ENCODE measurements at places on chromosomes 11 and 22.

- DNase-seq = no peak
Observed at GRCh38 chr11:121086866-121087265, 14.2 kb upstream of the TECTA start.

DNA sequence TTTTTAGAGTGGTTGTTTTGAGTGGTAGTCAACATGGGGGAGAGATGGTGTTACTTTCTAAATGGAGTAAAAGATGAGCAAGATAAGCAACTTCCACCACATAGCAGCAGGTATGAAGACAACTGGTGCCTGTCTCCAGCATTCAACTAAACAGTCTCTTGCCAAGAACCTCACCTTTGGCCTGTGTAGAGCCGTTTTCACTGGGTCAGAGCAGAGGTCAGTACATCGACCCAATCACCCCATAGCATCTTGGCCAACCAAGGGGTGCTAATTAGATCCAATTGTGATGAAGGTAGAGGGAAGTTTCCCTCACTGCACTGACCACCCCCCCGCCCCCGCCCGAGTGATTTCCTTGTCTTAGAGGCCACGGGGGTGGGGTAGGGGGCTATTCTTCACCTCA lies 188.2 kb downstream of the BLID start:
- no peak for DNase-seq

- no peak for DNase-seq
Observed at GRCh38 chr11:92376146-92376599, 151.6 kb downstream of the FAT3 start.

DNA sequence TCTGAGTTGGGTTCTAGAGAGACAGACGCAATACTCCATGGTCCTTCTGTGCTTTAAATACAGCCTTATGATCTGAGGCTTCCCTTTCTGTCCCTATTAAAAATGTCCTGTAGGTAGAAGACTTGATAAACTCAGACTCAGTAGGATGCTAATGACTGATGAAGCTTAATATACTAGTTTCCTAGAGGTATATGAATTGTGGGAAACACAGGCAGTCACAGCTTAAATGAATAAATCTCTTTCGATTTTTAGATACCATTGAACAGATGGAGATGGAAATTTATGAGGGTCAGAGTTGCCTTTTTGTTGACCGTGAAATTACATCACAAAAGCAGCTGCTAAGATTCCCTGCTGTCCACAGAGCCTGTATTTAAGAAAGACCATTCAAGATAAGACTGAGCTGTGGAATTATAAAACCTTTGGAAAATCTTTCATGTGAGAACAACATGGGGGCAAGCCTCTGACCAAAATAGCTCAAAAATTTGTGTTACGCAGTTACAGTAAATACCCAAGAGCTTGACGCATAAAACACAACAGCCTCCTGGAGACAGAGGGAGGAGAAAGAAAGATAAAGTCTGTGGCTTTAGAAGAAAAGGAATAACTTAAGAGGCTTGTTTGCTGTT lies 172.3 kb downstream of the AASDHPPT start:
- no peak for DNase-seq

DNA sequence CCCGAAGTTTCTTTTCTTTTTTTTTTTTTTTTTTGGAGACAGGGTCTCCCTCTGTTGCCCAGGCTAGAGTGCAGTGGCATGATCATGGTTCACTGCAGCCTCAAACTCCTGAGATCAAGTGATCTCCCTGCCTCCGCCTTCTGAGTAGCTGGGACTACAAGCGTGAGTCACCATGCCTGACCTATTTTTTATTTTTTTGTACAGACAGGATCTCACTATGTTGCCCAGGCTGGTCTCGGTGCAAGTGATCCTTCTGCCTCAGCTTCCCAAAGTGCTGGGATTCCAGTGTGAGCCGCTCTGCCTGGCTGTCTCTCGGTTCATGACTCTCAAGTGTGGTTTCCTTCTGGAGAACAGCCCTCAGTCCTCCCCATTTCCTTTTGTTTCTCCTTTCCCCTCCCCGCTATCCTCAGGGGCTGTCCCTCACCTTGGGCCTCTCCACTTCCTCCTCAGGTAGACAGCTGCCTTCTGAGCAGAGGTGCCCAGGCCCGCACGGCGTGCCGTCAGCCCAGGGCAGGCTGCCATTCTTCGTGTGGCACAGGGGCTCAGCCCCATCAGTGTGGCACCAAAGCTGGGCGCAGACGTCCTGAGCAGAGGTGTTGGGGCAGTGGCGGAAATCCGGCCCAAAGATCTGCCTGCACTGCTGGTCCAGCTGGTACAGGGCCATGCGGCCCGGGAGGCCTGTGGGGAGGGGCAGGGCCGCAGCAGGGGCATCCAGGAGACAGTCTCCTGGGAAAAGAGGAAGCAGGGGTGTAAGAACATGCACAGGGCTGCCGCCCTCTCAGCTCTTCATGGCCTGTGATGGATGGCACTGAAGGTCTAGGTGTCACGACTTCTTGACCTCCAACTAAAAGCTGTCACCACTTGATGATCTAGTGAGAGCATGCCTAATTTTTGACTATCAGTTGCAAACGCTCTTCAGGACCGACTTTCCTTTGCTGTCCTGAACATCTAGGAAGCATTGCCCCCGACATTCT lies 14.0 kb downstream of the ADAMTS8 start:
- DNase-seq = no peak

DNA sequence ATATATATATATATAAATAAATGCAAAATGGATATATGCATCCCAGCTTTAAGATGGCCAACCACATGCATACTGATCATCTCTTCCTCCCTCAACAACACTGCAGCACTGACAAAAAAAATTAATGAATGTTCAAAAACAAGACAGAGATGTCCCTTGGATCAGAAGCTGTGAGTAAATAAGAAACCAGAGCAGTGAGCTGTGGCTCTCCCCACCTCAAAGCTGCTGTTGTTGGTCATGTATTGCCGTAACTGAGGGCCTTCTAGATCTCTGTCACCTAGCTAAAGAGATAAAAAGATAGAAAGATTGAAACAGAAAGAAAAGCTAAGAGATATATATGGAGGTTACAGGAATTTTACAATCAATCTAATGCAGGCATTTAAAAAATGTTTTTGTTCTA lies 15.5 kb upstream of the TMEM135 start:
- no peak for DNase-seq

DNA sequence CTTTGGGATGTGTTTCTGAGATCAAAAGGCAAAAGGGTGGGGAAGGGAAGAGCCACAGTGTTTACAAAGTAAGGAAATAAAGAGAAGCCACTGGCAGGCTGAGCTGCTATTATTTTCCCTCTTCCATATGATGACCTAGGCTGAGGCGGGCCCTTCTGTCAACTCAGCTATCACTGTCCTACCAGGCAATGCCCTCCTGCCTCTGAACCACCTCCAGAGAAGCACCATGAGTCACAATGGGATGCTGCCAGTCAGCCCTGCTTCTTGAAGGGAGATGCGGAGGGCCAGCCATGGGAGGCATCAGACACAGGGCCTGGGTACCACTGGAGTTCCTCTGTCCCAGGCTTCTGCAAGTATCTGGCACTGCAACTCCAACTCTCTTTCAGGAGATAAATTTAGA lies 107.9 kb upstream of the BID start:
- no peak for DNase-seq

GRCh38 chr11:84234462-84235202 lies 948.5 kb upstream of the CCDC90B start:
- DNase-seq = no peak

DNA sequence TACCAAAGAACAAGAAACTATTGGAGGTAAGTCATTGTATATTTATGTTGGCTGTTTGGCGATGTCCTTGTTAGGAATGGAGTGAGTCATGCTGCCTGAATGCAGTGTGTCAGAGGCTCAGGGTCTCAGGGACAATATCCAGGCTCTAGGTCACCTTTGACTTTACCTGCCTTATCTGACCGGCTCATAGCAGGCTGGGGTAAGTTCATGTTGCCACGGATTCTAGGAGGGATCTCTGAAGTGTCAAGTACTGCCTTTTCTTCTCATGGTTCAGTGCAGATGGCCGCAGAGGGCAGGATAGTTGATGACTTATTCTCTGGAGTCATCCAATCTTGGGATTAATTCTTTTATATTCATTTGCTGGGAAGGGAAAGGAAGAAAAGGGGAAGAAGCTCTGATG lies 53.2 kb downstream of the SPON1 start:
- no peak for DNase-seq

GRCh38 chr11:121560236-121560635 lies 107.5 kb upstream of the SORL1-AS1 start:
- DNase-seq = no peak

GRCh38 chr11:65826984-65827735 lies 6.6 kb upstream of the SNX32 start:
- no peak for DNase-seq

- DNase-seq = peak; percentile 69
Observed at GRCh38 chr11:62592146-62592815, 958 bp upstream of the TUT1 start.

DNA sequence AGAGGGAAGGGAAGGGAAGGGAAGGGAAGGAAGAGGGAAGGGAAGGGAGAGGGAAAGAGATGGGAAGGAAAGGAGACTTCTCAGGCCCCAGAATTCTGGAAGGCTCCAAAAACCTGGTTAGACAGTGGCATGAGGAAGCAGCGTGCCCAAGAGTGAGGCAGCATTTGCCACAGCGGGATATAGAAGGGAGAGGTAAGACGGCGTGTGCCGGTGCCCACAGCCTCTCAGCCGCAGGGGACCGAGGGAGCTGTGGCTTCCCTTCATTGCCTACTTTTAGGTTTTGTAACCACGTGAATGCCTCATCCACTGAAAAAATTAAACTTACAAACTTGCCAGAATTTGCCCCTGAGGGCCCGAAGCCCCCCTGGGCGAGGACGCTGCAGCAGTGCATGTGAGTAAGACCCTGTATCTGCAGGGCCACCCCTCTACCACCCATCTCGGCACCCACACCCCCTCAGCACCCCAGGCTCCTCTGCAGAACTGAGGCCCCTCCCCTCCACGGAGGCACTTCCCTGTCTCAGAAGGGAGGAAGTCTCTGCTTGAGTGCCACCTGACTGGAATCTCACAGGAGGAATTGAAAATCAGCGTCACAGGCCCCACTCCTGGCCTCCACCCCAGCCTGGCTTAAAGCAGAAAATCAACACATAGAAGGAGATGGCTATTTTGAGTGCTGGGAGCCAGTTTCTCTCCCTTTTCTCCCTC lies 58.1 kb downstream of the LINC01488 start:
- no peak for DNase-seq

GRCh38 chr11:102430158-102430836 lies 22.3 kb downstream of the TMEM123 start:
- no peak for DNase-seq

GRCh38 chr11:6799402-6799801 lies at the start of gene OR6A2:
OR6A2 (minus strand) TSS chr11:6799689; CDS start chr11:6795708, 3,981 bp downstream.
- no peak for DNase-seq

- DNase-seq = peak; percentile 82
Observed at GRCh38 chr22:46758867-46759290, 3.6 kb upstream of the TBC1D22A start.

- DNase-seq = no peak
Observed at GRCh38 chr22:46744581-46744980, 6.5 kb upstream of the CERK start.

DNA sequence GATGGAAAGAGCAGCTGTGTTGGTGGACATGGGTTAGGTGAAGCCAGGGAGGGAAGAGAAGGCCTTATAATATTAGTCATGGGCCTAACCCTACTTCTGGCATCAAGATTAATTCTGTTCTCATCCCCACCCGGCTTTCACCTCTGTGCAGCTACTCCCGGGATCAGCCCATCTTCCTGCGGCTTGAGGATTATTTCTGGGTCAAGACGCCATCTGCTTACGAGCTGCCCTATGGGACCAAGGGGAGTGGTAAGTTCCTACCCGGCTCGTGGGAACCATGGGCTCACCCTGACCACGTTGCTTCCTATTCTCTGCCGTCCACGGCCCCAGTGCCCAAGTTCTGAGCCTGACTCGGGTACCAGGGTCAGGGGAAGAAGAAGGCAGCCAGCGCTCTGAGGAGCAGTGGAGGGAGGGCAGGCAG lies 51.6 kb downstream of the ST3GAL4 start:
- DNase-seq = no peak
